ENCODE measurements at places on chromosomes 3 and 15.

- no peak for DNase-seq
Observed at GRCh38 chr3:4340411-4341335, 37.5 kb downstream of the SETMAR start.

DNA sequence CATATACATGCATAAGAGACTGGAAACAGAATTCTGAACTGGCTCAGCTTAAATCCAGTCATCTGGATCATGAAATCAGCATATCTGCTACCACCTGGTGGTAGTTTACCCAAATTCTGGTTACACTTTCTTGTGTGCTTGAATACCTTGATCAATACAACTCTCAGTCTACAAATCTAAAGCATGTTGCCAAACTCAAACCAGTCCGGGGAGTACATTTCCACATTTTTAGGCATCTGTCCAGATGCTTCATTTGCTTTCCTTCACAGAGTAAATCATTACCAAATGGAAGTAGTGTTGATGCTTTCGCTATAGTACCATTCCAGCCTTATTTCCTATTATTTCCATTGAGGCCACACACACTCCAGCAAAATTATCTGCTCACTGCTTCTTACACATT lies 126.4 kb downstream of the P2RY1 start:
- no peak for DNase-seq

DNA sequence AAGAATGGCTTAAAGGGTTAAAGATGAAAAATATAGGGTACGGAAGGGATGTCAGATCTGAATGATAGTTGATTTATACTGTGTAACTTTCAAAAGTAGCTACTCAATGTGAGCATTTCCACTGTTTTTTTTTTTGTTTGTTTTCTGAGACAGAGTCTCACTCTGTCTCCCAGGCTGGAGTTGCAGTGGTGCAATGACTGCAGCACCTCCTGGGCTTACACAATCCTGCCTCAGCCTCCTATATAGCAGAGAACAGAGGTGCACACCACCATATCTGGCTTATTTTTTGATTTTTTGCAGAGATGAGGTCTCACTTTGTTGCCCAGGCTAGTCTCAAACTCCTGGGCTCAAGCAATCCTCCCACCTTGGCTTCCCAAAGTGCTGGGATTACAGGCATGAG lies 9.9 kb upstream of the PXK start:
- no peak for DNase-seq

- no peak for DNase-seq
Observed at GRCh38 chr3:124032311-124032880, 40.5 kb upstream of the ROPN1 start.

GRCh38 chr3:149881879-149882278 lies 68.9 kb downstream of the RNF13 start:
- no peak for DNase-seq
